ENCODE measurements at places on chromosomes 2 and 18. TPM values are rescaled to one million over a fixed set of nuclear protein-coding genes. Genes with fewer than 3 reads are reported as not detected.

- H3K4me1 ChIP-seq: no peaks in the 10 kb centered on the region
- H3K4me3 ChIP-seq: no peak overlapping the region
- no peak for DNase-seq
- no peaks in the 10 kb centered on the region for H3K36me3 ChIP-seq
Observed at GRCh38 chr2:66839551-66840320, 404.8 kb downstream of the MEIS1 start.

- H3K27ac ChIP-seq: no peak overlapping the region
- H3K4me3 ChIP-seq: no peak overlapping the region
- no peaks in the 10 kb centered on the region for H3K36me3 ChIP-seq
- no peak for DNase-seq
- H3K4me1 ChIP-seq: no peaks in the 10 kb centered on the region
- H3K27me3 ChIP-seq: no peaks in the 10 kb centered on the region
Observed at GRCh38 chr2:158931572-158931971, 36.9 kb upstream of the TANC1 start.

DNA sequence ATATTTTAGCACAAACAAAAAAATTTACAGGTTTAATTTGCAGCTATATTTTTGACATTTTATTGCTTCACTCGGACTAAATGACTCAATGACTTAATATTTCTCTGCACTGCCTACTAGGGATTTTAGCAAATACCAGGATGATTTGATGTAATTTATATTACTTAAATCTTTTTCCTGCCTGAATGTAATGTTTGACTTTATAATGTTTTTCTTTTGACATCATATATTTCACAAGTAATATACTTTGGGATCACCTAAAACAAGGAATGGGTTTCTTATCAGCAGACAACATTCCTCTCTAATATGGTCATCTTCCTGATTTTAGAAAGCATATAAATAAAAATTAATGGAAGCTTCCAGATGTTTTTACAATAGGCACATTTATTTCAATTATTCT is 253.2 kb upstream of the EPC2 start:
- no peak for DNase-seq
- H3K4me3 ChIP-seq: no peak overlapping the region
- no peaks in the 10 kb centered on the region for H3K36me3 ChIP-seq
- no peaks in the 10 kb centered on the region for H3K27me3 ChIP-seq
- H3K27ac ChIP-seq: no peak overlapping the region

GRCh38 chr18:505483-506122 is 5.1 kb upstream of the COLEC12 start:
- no peaks in the 10 kb centered on the region for H3K4me1 ChIP-seq
- no peak overlapping the region for H3K4me3 ChIP-seq
- no peaks in the 10 kb centered on the region for H3K36me3 ChIP-seq
- no peak overlapping the region for H3K27ac ChIP-seq

- H3K27ac ChIP-seq: no peak overlapping the region
- H3K27me3 ChIP-seq: no peaks in the 10 kb centered on the region
- H3K4me3 ChIP-seq: no peak overlapping the region
- H3K36me3 ChIP-seq: no peaks in the 10 kb centered on the region
- no peaks in the 10 kb centered on the region for H3K4me1 ChIP-seq
Observed at GRCh38 chr2:222433332-222434173, 9.2 kb downstream of the SGPP2 start.

DNA sequence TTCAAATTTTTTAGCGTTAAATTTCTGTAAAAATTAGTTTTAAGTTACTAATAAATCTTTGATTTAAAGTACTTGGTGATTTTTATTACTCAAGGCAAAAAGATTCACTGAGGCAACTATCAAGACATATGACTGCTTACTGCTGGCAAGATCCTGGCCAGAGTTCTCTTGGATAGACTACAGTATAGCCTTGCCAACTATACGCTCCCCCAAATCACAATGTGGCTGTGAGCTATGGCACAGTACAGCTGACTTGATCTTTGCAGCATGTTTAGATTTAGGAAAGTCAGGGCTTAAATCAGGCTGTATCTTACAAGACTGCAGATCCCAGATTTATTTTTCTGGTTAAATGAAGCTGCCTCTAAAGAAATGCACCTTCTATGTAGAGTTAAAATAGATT is 26.5 kb downstream of the MSTN start:
- no peak overlapping the region for H3K27ac ChIP-seq
- DNase-seq: no peak
- no peaks in the 10 kb centered on the region for H3K36me3 ChIP-seq
- H3K4me1 ChIP-seq: peaks cover 9% of the 10 kb centered on the region

GRCh38 chr2:101492936-101493473 is 18.1 kb upstream of the RFX8 start:
- H3K4me1 ChIP-seq: no peaks in the 10 kb centered on the region
- no peaks in the 10 kb centered on the region for H3K36me3 ChIP-seq
- H3K27me3 ChIP-seq: no peaks in the 10 kb centered on the region
- H3K4me3 ChIP-seq: no peak overlapping the region
- H3K27ac ChIP-seq: no peak overlapping the region

GRCh38 chr2:127405255-127405610 is 13.0 kb upstream of the PROC start:
- no peak overlapping the region for H3K4me3 ChIP-seq
- no peaks in the 10 kb centered on the region for H3K36me3 ChIP-seq
- DNase-seq: no peak
- H3K27ac ChIP-seq: peak overlapping the region; percentile 96
- no peaks in the 10 kb centered on the region for H3K27me3 ChIP-seq
- H3K4me1 ChIP-seq: peaks cover 19% of the 10 kb centered on the region

GRCh38 chr2:108323619-108324018 is 34.9 kb downstream of the SULT1C2 start:
- no peaks in the 10 kb centered on the region for H3K4me1 ChIP-seq
- no peaks in the 10 kb centered on the region for H3K36me3 ChIP-seq
- DNase-seq: no peak
- H3K27me3 ChIP-seq: no peaks in the 10 kb centered on the region
- no peak overlapping the region for H3K4me3 ChIP-seq

TEKT4 gene
- total RNA-seq: 0.17 TPM

ARMC9 gene
- total RNA-seq: 18.4 TPM

LYG2 gene
- total RNA-seq: not detected

MAPRE2 gene
- total RNA-seq: 48.0 TPM

SERPINB13 gene
- not detected for total RNA-seq
